Dorsolateral prefrontal cortex (tissue), 122 donors: ENCODE measurements at places on chromosomes 1 and 21. TPM values are rescaled to one million over a fixed set of nuclear protein-coding genes. Genes with fewer than 3 reads are reported as not detected.

The LCE1C gene
- not detected for total RNA-seq

The SSBP3 gene
- total RNA-seq, result 247 TPM

The CREB3L4 gene
- 2.4 TPM for total RNA-seq

The TPM3 gene
- total RNA-seq, result 214 TPM

The INKA2 gene
- 42.7 TPM for total RNA-seq

The AKNAD1 gene
- not detected for total RNA-seq

The AK5 gene
- 274 TPM for total RNA-seq

The PTGFR gene
- total RNA-seq, result 0.38 TPM
